ENCODE measurements at places on chromosomes 2 and 18.

DNA sequence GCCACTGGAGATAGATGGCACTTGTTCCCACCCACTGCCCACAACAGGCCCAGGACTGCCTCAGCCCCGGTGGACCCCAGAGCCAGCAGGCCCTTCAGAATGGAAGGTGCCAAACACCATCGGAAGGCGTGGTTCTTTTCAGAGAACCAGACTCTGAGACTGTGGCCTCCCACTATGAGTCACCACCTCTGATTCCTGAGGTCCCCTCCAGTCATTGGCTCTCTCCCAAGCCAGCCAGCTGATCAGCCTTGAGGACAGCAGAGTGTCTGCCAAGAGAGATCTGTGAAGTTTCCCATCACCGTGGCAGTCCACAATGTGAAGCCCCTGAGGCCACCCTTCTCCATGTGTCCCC lies 10.4 kb upstream of the MAP3K2 start:
- DNase-seq = no peak

DNA sequence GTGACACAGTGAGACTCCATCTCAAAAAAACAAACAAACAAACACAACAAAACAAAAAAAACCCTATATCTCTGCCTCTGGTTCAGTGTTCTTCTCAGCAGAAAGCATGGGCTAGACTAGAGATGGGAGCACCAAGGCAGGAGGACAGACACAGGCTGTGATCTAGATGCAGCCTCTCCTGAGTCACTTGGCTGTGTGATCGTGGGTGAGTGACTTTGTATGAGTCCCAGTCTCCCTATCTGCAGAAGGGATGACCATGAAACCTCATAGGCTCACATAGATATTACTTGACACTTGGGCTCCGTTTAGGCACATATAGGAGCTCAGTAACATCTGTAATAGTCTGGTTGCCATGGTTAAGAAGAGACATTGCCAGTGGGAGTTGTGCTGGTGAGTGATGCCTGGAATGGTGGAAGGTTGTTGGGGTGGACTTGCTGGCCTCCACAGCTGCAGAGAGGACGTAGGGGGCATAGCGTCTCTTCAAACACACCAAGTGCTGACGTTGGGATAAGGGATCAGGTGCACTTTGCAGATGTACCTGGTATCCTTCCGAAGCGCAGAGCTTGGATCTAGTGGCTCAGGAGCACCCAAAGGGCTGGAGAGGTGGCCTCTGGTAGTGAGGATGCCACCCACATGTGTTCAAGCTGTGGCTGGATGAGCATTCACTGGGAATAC lies 318.9 kb upstream of the HS6ST1 start:
- no peak for DNase-seq

- no peak for DNase-seq
These were observed 42.6 kb upstream of the EDAR start for GRCh38 chr2:109031476-109032228.

GRCh38 chr2:108409768-108410167 lies 32.0 kb downstream of the SULT1C4 start:
- DNase-seq = no peak

Measured in NCI-H774 (cell line).